Activated T-cell treated with anti-CD3 and anti-CD28 coated beads for 4 hours (primary cell): ENCODE measurements at places on chromosomes 3 and 15.

GRCh38 chr15:62552444-62552843 is 387.4 kb upstream of the C2CD4B start:
- DNase-seq = no peak

DNA sequence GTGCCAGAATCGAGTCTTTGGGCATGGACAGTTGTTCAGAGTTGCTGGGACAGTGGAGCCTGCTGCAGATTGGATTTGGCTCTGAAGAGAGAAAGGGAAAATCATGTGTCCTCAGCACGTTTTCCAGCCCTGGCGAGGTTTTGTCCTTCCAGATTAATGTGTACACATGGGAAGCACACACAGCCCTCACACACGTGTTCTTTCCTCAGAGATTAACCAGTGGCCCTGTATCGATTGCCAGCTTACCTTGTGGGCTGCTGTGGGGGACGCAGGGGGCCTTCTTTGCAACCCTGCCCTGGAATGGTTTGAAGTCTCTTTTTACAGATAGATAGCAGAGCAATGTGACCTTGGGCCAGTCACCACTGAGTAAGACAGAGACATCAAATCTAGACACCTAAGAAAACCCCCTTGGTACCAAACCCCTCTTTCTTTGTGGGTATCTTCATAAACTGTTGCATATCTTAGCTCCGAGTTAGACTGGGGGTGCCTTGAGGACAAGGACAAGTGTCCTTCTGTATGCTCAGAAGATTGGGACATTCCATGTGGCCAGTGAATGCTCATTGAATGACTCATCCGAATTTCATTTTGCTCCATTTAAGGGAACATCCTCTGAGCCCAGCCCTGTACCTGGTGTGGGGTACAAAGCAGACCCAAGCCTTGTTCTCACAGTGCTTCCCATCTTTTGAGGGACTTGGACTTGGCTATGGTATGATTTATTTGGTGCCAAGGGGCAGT is 48.0 kb downstream of the SMAD6 start:
- DNase-seq = no peak

GRCh38 chr3:66195347-66195783 is 25.4 kb upstream of the SLC25A26 start:
- no peak for DNase-seq

DNA sequence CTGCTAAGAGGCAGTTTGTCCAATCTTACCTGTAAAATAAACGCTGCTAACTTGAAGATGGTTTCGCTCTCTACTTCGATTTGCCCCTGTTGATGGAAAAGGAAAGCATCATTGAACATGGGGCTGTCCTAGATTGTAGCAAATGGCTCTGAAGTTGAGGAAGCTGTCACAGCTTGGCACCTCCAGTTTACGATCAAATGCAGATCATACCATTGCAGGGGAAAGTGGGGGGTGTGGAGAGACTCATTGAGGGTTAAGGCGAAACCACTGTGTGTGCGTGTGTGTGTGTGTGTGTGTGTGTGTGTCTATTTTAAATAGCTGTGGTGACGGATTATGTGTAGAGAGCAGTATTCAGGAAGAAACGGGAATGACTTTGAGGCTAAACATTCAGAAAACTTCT is 127.6 kb upstream of the LMOD3 start:
- peak; percentile 21 for DNase-seq

- DNase-seq = no peak
These were observed 37.4 kb downstream of the ZNF860 start for GRCh38 chr3:32018757-32019564.
